ENCODE measurements at places on chromosomes 4 and X.

DNA sequence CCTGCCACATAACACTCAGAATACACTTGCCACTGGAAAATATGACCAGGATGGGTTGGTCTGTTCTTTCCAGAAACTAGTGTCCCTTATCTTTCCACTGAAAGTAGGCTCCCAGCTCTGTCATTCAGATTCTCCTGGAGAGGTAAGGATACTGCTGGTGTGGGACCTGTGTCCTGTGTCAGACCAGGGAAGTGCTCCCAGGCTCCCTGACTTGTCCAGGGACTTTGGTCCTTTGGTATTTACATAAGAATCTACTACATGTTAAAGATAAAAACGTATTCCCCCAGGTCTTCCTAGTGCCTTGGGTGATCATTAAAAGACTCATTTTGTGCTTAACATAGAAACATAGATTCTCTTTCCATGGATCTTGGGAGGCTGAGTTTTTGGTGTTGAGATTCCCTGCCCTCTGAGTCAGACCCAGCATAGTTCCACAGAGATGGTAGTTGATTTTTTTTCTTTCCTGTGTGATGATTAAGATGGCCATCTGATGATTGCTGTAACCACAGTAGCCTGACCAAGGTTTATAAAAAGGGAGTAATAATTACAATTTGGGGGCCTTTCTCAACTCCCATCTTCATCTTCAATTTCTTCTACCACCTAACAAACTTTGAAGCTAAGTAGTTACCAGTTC, 159.8 kb upstream of the JADE1 start:
- DNase-seq = peak; percentile 62

DNA sequence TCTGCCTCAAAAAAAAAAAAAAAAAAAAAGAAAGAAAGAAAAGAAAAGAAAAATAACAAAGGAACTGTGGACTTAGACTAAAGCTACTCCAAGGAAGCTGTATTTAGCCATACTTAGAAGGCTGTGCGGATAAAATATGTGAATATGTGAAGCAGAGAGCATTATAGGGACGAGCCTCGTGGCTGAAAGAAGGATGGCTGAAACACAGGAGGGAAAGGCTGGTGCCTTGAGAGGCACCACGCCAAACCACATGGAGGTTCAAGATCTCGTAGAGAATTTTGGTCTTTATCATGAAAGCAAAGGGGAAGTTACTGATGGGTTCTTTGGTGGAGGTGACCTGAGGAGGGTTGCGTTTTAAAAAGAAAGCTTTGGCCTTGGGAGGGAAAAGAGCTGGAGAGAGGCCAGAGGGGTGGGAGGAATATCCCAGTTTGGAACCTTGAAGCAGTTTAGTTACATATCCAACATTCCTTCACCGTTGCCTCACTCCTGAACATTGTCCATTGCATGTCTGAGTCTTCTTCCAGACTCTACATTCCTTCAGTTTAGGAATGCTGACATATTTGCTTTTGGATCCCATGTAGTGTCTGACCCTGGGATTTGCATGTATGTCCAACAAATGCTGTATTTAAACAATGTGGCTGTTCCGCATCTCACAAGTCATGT, 82.5 kb downstream of the CPE start:
- DNase-seq = peak; percentile 95

GRCh38 chr4:112674376-112674775, 37.4 kb downstream of the LARP7 start:
- no peak for DNase-seq

DNA sequence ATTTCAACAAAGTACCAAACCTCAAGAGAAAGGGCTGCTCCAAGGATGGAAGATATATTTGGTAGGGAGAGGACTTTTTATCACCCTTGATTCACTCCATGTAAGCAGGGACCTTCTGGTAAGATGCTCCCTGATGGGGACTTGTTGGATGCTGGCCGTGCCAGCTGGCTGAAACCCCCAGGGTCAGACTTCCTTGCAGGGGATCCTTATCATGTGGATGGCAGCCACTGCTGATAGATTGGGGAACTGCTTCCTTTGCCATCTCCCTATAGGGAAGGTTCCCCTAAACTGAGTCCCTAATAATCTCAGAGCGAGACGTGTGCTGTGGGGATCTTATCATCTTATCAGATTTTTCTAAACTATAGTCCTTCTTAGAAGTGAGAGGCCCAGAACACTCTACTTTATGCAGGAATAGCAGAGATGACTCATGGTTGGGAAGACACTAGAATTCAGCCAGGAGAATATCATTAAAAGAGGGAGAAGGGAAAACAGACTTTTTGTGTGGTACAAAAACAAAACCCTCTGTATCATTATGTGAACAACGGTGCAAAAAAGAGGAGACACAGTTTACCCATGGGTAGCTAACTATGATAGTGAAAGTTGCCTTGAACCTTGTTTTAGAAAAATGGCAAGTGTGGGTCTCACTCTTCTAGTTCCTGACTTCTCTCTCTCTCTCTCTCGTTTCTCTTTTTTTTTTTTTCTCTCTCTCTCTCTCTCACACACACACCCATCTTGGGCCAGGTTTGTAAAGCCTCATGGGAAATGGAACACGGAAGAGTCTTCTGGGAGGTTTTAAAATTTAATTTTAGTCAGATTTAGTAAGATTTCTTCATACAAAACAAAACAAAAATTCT, 16.1 kb downstream of the RHOH start:
- DNase-seq = no peak

GRCh38 chr4:60805500-60806313, 394.4 kb upstream of the ADGRL3 start:
- DNase-seq = peak; percentile 0

DNA sequence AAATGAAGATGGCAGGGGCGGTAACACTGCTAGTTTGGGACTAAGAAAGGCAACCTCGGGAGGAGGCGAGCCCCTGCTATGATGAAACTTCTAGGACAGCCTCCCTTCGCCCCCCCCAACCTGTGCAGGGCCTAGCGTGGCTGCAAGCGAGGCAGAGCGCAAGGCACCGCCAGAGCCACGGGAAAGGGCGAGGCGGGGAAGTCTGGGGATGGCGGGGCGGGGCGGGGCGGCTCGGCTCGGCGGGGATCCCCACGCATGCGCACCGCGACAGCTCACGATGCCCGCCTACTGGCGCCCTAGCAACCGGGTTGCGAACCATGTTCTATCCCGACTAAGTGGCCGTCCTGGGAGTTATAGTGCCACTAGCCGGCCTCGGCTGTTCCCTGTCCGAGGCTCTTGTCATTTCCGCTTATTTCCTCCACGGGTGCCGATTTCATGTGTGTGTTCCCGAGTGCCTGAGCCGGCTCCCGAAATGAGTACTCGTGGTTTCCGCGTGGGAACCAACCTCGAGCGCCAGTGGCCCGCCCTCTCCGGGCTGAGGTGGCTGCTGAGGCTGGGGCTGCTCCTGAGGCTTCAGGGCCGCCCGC, 28.7 kb upstream of the RBMX start:
- DNase-seq = peak; percentile 81

DNA sequence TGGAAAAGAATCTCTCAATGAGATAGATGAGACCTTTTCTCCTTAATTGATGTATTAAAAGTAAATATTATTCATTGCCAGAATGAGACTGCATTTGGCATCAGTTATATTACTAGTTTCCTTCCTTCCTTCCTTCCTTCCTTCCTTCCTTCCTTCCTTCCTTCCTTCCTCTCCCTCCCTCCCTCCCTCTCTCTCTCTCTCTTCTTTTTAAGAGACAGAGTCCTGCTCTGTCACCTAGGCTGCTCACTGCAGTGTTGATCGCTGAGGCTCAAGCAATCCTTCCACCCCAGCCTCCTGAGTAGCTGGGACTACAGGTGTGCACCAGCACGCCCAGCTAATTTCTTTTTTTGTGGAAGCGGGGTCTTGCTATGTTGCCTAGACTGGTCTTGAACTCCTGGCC, 50.4 kb upstream of the ARX start:
- no peak for DNase-seq

GRCh38 chrX:101290957-101291603, at the start of gene TAF7L:
Gene TAF7L, minus strand, starts transcription at chrX:101291334. Its CDS starts 3,791 bp downstream, at chrX:101287543.
- peak; percentile 0 for DNase-seq

- no peak for DNase-seq
Measured at GRCh38 chrX:33968611-33969010, 163.5 kb downstream of the FAM47A start.

DNA sequence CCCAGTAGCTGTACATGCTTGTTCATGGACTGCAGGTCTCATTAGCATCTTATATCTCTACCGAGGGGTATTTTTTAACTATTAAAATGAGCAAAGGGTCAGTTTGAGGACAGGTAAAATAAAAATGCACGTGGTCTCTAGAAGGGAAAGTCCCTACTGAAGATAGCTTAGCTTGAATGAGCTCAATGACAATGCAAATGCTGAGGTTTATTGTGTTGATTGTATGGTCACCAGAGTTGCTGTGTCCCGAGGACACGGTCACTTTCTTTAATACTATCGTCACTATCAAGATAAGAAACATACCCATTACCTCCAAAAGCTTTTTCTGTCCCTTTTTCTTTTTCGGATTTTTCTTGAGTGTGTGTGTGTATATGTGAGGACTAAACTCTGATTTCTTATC, 250.5 kb upstream of the PRKX start:
- no peak for DNase-seq

DNA sequence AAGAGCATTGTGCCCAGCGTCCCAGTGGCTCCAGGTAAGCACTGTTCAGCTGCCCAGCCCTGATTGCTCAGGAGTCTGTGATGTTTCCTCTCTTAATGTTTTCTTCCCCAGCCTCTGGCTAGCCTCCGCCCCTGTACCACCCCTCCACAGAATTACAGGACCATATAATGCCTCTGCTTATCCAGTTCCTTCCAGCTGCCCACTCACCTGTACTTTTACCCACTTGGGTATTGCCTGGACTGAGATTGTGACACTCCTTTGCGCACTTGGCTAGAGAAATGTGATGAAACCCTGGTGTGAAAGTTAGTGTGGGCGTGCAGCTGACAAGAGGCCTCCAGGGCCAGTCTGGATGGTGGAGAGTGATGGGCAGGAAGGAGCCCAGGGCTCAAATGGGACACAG, at the start of gene AWAT2:
AWAT2 (minus strand) TSS at position 14 of the 400 bp plus-strand sequence; CDS start at position 8, 6 bp downstream.
- no peak for DNase-seq

GRCh38 chr4:142547974-142548373, 298.1 kb downstream of the INPP4B start:
- peak; percentile 60 for DNase-seq

- DNase-seq = peak; percentile 62
Measured at GRCh38 chr4:182808673-182809416, 108.3 kb downstream of the DCTD start.

- no peak for DNase-seq
Measured at GRCh38 chr4:185892165-185892564, 80.2 kb upstream of the SORBS2 start.

GRCh38 chr4:138090918-138091676, 151.1 kb downstream of the SLC7A11 start:
- DNase-seq = no peak

DNA sequence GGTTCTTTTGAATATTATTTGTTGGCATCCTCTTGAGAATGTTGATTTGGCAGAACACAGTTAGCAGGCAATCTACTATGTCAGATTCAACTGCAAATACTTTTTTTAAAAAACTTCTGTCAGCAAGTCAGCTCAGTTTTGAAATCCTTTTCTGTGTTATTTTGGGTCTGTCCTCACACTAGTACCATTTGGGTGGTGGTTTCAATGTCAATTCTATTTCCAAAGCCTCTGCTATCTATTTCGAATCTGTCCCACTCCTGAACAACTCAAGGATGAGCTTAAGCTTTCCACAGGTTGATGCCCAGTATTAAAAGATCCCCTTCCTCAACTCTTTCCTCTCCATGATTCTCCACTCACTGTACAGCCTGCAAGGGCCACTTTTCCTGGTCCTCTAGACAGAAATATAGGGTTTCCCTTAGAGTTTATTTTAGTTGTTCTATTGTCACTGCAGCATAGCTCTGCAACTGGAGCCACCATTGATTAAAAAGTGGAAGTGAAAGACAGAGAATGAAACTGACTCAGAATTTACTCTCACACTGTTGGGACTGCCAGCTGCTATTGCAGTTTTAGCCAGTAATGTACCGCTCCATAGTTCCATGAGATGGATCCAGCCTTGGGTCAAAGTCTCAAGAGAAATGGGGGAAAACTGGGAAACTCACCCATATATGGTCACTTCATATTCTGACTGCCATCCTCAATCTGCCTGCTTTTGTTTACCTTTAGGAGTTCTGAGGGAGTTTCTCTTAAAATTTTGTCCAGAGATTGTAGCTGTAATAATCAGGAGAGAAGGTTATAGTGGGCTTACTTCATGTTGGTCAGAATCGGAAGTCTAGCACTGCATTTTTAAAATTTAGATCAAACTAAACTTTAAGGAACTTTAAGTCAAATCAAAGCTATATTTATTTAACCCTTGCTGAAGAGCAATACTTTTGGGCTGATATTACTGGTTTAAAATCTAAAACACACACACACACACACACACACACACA, 14.6 kb downstream of the HDX start:
- DNase-seq = no peak

- DNase-seq = no peak
Measured at GRCh38 chrX:11445540-11445939, 152.3 kb downstream of the AMELX start.

DNA sequence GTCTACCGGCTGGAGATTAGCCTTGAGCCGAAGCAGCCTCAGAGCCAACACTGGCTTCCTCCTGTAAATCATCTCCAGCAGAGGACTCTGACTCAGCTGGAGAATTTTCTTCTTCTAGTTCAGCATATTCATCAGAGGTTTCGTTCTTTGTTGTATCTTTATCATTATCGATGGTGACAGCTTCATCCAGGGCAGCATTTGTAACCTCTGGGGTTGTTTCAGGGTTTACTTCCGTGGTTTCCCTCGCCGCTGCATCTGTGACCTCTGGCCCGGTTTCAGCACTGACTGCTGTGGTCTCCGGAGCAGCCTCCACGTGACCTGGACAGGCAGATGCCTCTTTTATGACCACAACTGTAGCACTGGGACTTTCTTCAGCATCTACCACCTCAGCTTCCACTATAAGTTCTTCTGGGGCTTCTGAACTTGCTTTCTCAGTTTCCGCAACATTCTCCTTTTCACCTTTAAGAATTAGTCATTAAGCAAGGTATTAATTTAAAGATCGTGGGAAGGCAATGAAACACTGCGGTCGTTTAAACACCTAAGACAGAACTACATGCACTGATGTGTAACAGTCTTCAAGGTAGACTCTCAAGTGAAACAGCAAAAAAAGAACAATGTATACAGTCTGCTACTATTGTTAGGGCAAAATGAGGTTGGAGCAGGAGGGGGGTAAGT, 13.3 kb downstream of the MGARP start:
- DNase-seq = peak; percentile 70

- DNase-seq = peak; percentile 78
Measured at GRCh38 chr4:73735231-73735630, 5.1 kb upstream of the CXCL8 start.

Data from AG10803 (cell line).